ENCODE measurements at places on chromosomes 5 and 9.

- DNase-seq: no peak
Measured at GRCh38 chr5:158609333-158610050, 490.2 kb downstream of the EBF1 start.

GRCh38 chr5:145920542-145921210 lies 15.7 kb upstream of the SH3RF2 start:
- DNase-seq: no peak

DNA sequence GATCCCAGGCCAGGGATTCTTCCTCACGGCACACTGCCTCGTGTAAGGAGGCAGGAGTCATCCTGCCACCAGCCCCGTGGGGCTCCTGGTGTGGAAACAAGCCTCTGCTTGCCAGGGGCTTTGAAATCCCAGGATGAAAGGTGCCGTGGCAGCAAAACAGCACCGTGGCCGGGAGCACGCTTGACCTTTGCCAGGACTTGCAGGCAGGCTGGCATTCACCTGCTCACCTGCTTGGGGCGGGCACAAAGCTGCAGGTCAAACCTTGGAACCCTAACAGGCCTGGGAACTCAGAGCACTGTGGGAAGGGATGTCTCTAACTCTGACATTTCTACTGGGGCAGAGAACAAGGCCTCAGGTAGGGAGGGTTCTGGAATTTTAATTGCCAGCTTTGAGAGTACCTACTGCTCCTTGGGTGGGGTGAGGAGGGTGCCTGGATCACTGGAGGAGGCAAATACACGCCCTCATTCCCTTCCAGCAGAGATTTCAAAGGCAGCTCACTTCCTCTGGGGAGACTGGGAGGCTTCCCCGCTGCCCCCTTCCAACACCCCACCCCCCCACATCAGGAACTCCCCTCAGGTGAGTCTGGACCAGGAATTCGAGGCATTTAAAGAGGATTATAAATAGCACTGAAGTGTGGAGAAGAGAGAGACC lies 45.6 kb upstream of the STXBP1 start:
- DNase-seq: no peak

- no peak for DNase-seq
Measured at GRCh38 chr9:17090041-17090440, 44.8 kb upstream of the CNTLN start.

GRCh38 chr9:110977259-110977709 lies 61.0 kb downstream of the LPAR1 start:
- DNase-seq: no peak
